Brain pericyte (primary cell): ENCODE measurements at places on chromosomes 2 and 18.

DNA sequence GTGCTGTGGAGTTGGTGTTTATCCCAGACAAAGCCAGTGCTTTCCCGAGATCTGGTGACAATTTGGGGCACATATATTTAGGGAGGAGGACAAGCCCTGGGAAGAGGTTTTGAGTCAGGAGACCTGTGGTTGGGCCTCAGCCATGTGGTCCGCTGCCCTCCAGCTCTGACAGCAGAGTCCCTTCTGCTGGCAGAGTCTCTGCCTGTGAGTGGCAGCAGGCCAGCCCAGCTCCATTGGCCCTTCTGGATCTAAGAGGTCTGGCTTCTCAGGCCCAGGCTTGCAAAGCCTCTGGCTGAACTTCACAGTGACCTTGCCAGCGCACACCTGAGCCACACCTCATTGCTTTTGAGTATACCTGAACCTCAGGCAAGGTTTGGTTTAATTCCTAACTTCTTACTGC lies 115.3 kb downstream of the BCL2L11 start:
- DNase-seq, result no peak

DNA sequence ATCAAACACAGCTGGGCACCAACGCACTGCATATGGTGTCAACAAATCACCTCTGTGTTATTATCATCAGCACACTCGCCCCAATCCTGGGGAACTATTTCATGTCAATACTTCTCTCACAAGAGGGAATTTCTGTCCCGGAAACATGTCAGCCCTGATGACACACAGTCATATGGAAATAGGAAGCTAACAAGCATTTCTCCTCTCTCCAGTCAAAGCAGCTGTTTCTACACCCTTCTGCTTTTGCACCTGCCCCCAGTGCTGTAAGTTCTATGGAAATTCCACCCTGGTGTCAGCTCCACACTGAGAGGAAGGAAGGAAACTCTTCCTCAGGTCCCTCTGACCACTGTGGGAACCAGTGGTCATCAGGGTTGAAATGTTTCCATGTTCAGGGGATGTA lies 447.6 kb upstream of the ID2 start:
- DNase-seq, result no peak

DNA sequence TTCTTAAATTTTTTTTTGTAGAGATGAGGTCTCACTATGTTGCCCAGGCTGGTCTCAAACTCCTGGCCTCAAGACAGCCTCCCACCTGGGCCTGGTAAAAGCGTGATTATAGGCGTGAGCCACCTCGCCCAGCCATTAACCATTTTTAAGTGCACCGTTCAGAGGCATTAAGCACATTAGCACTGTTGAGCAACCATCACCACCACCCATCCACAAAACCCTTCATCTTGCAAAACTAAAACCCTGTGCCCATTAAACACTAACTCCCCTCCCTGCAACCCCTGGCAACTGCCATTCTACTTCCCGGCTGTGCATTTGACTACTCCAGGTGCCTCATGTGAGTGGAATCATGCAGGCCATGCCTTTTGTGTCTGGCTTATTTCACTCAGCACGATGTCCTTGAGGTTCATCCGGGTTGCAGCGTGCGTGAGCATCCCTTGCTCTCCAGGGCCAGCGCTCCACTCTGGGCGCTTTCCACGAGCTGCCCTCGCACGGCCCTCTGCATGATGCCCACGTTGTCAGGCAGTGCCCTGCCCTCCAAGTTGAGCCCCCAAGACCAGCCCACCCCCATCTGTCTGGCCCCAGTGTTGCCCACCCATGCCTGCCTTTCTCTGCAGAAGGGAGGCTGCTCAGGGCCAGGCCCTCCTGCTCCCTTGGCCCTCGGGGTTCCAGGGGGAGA lies 63.0 kb upstream of the GLI2 start:
- DNase-seq, result no peak

DNA sequence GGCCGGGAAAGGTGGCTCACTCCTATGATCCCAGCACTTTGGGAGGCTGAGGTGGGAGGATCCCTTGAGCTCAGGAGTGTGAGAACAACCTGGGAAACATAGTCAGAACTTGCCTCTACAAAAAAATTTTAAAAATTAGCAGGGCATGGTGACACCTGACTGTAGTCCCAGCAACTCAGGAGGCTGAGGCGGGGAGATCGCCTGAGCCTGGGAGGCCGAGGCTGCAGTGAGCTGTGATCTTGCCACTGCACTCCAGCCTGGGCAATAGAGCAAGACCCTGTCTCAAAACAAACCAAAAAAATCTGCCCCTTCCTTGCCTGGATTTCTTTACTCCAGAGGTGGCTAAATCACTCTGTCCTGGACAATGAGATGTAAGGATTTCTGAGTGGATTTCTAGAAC lies 197.7 kb downstream of the NRP2 start:
- no peak for DNase-seq

GRCh38 chr2:229909090-229909489 lies 12.7 kb downstream of the TRIP12 start:
- no peak for DNase-seq
